ENCODE measurements at places on chromosomes 2 and 18.

- DNase-seq: no peak
Observed at GRCh38 chr2:88638743-88639142, 11.5 kb upstream of the EIF2AK3 start.

GRCh38 chr2:206526416-206526815 is 83.1 kb downstream of the ADAM23 start:
- DNase-seq: no peak

DNA sequence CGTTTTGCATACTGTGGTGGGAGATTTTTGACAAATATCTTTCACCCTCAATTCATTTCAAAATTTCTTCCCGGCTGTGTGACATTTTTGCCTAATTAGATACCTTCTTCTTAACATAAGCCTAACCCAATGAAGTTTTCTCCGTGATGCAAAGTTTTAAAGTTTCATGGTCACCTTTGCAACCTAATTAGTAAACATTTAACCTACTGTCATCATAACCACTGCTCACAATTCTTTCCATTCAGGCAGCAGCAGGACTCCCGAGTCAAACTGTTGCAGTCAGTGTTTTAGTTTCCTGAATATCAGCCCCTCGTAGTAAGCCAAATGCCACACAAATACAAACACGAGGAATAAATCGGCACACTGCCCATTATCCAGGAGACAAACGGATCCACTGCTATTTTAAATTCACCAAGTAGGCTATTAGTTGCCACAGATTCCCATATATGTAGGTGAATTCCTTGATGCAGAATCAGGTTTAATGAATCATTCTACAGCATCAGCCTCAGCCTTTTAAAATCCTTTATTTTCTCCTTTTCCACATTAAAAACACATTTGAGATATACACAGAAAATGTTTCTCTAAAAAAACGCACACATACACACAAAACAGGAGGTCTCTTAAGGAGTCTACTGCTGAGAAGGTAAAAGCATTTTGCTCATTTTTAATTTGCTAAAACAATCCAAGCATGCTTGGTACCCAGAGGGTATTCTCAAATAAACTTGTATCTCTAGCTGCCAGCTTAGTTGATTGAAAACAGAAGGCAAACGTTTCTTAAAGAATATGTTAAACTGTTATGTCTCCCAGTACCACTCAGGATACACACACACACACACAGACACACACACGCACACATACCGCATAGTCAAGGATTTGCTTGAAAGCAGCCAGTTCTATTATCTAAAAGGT is 106.5 kb upstream of the KCTD1 start:
- DNase-seq: no peak

DNA sequence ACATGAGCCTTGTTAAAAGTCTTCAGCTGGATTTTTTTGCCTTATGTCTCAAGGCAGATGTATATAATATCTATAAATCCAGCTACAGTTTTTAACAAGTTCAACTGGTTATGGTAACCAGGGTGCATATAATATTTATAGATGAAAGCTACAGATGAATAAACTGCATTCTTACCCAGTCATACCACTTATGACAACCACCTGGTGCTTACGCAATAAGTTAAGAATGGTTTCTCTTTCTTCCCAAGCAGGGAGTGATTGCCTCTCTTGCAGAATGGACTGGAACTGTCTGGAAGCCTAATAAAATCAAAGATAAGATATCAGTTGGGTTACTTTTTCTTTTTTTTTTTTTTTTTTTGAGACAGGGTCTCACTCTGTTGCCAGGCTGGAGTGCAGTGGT is 19.6 kb downstream of the DHX57 start:
- DNase-seq: no peak

- peak; percentile 9 for DNase-seq
Observed at GRCh38 chr2:239179851-239180371, 220.9 kb downstream of the HDAC4 start.

- DNase-seq: peak; percentile 43
Observed at GRCh38 chr2:64327510-64328414, 126.2 kb upstream of the LGALSL start.

- no peak for DNase-seq
Observed at GRCh38 chr2:37683241-37683640, 11.8 kb upstream of the CDC42EP3 start.

DNA sequence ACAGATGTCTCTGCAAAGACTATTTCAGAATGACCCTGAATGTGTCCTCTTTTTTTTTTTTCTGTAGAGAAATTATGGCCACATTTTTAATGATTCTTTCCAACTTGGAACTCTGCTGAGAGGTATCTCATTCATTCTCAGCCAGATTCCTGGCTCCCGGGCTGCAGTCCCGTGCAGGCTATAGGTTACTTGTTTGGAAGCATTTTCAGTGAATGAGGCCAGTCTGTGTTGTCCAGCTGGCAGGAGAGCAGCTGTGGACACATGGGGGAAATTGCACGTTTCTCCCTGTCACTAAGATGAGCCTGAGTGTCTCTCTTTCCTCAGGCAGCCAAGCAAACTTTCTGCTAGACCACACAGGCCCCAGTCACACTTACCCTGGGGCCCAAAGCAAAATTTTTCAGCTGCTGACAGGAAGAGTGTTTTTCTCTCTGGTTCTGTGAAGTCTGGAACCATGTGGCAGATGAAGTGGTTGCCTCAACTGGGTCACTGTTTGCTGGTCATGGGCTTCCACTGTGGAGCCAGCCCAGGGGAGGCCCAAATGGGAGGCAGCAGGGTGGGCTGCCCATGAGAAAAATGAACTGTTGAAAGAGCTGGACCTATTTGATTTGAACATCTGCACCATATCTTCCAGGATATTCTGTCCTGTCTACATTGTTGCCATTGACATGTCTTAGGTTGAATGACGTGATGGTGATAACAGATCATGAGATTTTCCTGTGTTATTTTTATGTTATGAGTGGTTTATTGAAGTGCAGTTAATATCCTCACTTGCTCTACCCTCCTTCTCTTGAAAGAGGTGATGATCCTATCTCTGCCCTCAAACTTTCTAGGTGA is 431.2 kb downstream of the LPIN1 start:
- peak; percentile 27 for DNase-seq

GRCh38 chr2:23042216-23042906 is 342.6 kb upstream of the KLHL29 start:
- DNase-seq: no peak

- DNase-seq: no peak
Observed at GRCh38 chr2:200301953-200302858, 4.3 kb upstream of the SPATS2L start.

GRCh38 chr2:128530025-128530573 is 211.4 kb upstream of the HS6ST1 start:
- DNase-seq: no peak

DNA sequence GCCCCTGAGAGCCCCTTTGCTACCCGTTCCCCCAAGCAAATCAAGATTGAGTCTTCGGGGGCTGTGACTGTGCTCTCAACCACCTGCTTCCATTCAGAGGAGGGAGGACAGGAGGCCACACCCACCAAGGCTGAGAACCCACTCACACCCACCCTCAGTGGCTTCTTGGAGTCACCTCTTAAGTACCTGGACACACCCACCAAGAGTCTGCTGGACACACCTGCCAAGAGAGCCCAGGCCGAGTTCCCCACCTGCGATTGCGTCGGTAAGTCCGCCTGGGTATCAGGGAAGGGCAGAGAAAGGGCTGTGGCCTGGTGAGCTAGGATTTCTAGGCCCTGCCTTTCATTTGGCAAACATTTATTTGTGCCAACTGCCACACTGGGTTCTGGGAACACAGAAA is 63.4 kb downstream of the TET3 start:
- no peak for DNase-seq

DNA sequence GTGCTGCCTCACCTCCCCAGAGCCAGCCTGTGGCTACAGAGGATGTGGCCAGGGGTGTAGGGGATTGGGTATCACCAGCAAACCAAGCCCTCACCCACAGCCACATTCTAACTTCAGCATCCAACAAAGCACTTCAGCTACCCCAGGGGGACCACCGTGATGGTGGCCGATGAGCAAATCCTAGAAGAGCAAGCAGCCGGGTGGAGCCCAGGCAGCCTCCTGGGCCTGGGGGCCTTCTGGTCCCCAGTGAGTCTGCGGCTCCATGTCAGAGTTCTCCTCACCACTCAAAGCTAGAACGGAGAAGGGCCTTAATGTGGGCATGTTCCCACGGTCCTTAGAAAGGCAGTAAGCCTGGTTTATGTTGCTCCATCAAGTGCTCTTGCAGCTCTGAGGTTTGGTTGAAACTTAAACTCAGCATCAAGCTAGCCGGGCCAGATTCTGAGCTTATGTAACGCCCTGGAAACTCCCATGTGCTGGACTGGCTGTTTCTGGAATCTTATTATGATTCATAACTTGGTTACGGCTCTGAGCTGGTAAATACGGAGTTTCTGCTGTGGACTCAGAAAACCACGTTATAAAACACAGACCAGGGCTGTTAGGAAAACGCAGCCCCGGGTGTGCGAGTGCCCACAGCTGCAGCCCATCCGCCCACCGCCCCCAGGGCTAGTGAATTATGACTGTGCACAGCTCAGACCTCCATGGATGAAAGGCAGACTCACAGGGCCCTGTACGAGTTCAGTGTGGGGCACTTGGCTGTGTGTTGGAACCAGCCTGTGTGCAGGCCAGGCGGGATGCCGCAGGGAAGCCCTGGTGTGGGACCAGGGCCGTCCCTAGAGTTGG is 99.8 kb downstream of the SEPTIN10 start:
- DNase-seq: no peak

GRCh38 chr18:48020337-48021250 is 90.1 kb upstream of the SMAD2 start:
- DNase-seq: no peak

- DNase-seq: peak; percentile 34
Observed at GRCh38 chr2:854460-854859, 96.2 kb upstream of the SNTG2 start.

- no peak for DNase-seq
Observed at GRCh38 chr18:45774065-45774521, 50.1 kb downstream of the SLC14A1 start.

DNA sequence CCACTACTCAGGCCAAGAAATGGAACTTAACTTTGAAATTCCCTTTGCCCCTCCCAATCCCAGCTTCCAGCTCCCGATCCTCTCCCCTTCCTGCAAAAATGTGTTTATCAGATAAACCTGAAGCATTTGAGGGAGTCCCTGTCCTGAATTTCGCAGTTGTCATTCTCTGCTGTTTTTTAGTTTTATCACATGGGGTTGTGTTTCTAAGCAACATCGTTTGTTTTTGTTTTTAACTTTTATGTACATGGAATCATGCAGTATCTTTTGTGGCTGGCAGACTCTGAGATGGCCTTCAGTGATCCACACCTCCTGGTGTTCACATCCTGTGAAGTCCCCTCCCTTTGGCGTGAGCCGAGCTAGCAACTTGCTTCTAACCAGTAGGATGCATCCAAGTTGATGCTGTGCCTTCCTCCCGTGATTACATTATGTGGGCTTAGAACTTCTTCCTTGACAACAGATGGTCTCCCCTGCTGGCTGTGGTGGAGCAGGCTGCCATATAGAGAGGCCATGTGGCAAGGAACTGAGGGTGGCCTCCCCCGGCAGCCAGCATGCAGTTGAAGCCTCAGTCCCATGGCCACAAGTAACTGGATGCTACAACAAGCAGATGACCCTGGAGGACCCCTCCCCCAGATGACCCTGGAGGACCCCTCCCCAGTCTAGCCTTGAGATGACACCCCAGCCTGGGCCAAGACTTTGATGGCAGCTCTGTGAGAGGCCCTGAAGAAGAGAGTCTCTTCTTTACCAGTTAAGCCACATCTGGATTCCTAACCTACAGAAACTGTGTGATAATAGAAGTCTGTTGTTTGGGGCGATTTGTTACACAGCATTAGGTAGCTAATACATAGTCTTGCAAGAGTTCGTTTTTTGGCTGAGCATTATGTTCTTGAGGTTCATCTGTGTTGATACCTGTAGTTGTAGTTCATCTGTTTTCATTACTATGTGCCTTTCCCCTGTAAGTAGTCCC is 27.7 kb downstream of the SH3BP4 start:
- no peak for DNase-seq

DNA sequence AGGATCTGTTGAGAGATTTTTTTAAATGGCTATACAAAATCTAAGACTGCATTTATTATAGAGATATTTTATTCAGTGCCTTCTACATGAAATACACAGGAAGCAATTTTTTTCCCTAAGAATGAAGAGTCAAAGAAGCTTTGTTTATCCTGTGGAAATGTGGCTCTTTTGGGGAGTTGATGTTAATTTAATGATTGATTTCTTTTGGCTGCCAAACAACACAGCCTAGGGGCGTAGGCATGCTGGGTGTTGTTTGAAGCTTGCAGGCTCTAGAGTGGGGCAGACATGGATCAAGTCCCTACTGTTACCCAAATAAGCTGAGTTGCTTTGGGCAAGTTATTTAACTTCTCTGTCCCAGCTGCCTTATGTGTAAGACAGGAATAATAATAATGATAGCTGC is 21.1 kb upstream of the PLEK start:
- no peak for DNase-seq

DNA sequence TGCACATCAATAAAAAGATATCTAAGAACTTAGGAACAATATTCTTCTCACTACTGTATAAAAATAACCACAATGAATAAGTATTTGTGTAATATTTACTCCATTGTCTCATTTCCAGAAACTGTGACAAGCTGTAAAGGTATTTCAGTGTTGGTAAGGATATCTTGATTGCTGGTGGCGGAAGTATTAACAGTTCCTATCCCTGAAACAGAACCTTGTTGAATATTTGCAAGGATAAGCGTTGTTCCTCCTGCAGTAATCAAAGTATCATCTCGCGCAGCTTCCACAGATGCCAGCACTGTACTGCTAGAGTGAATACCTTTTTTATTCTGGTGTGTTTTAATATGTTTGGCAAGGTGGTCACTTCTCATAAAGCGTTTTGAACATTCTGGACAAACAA is 55.3 kb downstream of the SP3 start:
- no peak for DNase-seq

GRCh38 chr18:961644-962355 is 57.1 kb downstream of the ADCYAP1 start:
- DNase-seq: peak; percentile 21

GRCh38 chr18:23523429-23524212 is 20.3 kb downstream of the RMC1 start:
- DNase-seq: no peak

- DNase-seq: no peak
Observed at GRCh38 chr2:170703776-170704476, 11.2 kb upstream of the SP5 start.

- DNase-seq: no peak
Observed at GRCh38 chr2:3644246-3644525, 13.8 kb upstream of the ALLC start.

GRCh38 chr2:207847807-207848544 is 78.3 kb upstream of the FZD5 start:
- DNase-seq: no peak

- no peak for DNase-seq
Observed at GRCh38 chr2:105870858-105871257, 126.1 kb downstream of the NCK2 start.

- DNase-seq: no peak
Observed at GRCh38 chr2:71714601-71715240, 261.4 kb downstream of the DYSF start.

- DNase-seq: no peak
Observed at GRCh38 chr2:101520246-101520645, 45.3 kb upstream of the RFX8 start.

- DNase-seq: no peak
Observed at GRCh38 chr2:83953697-83954096, 505.4 kb downstream of the SUCLG1 start.

GRCh38 chr2:10911291-10912075 is at the start of gene KCNF1:
KCNF1 (plus strand) TSS chr2:10911934; CDS start chr2:10912427, 493 bp downstream.
- DNase-seq: no peak

- no peak for DNase-seq
Observed at GRCh38 chr2:44939106-44940048, 2.1 kb upstream of the SIX3 start.

GRCh38 chr2:24945907-24946306 is 25.8 kb downstream of the DNAJC27 start:
- no peak for DNase-seq

GRCh38 chr2:1800716-1801388 is 56.5 kb upstream of the PXDN start:
- DNase-seq: no peak

- no peak for DNase-seq
Observed at GRCh38 chr2:239143858-239144712, 256.7 kb downstream of the HDAC4 start.
